Prostate gland (tissue), 2 donors: ENCODE measurements at places on chromosomes 5 and 9.

DNA sequence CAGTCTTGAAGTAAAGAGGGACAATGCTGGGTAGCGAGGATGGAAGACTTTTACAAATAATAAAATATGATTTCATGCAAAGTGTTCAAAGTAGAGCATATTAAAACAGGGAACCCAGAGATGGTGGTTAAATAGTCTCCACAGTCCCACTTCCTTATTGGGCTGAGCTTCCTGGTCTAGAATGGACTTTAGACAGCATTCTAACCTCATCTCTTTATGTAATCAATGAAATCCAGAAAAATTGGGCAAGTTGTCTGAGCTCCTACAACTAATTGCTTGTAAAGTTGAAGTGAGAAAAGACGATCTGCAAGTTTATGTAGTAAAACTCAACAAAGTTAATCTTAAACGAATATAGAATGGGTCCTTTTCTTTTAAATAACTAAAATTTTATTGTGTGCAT lies 328.9 kb downstream of the PJA2 start:
- no peak for DNase-seq

DNA sequence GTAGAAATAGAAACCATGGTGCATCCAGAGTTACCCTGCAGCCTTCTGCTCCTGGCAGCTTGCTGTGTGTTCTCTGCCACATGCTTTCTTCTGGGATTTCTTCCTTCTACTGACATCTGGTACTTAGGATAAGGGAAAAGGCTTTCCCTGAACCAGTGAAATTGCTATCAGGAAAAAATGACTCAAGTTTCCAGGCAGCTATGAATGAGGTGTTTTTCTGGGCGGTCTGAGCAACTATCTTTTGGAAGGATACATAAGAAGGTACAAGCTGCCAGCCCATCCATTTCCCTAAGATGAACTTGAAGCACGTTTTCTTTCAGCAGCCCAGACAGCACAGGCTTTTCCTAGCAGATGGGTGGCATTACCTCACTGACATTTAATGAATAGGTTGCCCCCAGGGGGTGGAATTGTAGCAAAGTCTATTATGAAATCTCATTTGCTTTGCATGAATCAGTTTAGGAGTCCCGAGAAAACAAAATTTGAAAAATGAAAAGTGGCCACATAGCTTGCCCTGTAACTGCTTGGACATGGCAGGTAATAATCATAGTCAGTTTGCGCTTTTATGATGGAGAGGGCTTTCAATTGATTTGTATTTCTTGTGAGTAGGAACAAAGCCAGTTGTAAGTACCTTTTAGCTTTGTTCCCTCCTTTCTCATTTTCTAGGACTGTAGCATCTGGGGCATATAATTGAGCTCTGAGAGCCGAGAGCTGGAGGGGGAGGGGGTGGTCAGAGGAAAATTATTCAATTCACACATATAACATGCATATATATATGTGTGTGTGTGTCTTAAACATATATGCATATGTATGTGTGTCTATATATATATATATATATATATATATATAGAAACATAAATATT lies 108.5 kb downstream of the C9orf152 start:
- no peak for DNase-seq

GRCh38 chr5:139655727-139656271 lies 7.7 kb downstream of the CXXC5 start:
- peak; percentile 74 for DNase-seq

- DNase-seq, result no peak
These were observed 24.3 kb upstream of the TEX10 start for GRCh38 chr9:100377015-100377414.

DNA sequence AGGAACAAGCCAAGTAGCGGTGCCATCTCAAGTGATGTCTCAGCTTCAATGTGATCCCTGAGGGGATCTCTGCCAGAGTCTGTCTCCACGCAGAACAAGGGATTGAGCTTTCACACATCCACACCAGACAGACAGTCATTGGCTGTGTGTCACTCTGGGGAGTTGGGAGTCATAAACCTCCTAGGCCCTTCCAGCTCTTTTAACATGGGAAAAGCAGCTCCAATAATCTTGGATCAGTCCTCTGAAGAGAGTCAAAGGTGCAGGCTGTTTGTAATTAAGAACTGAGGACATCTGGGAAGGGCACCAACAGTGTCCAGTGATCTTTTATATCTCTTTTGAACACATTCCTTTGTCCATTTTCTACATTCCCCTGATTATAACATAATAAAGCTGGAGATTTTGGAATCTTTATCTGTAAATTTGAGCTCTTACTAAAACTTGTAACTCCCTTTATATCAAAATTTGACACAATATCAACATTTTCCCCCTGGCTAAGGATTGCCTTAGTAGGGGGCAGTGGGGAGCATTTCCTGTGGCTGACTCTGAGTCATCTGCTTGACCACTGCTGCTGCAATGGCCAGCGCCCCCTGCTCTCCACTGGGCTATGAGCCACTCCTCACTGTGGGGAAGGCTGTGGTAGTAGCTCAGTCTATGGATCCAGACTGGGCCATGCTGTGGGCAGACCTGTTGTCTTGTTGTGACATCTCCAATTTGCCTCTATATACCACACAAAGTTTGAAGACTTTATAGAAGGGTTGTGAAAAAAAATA lies 284.4 kb downstream of the OSTF1 start:
- DNase-seq, result no peak

GRCh38 chr5:73946278-73946677 lies 320.3 kb downstream of the ARHGEF28 start:
- DNase-seq, result no peak

- no peak for DNase-seq
These were observed 229.5 kb upstream of the TYRP1 start for GRCh38 chr9:12463641-12464040.

- DNase-seq, result peak; percentile 36
These were observed 53.7 kb downstream of the G3BP1 start for GRCh38 chr5:151825445-151825844.

DNA sequence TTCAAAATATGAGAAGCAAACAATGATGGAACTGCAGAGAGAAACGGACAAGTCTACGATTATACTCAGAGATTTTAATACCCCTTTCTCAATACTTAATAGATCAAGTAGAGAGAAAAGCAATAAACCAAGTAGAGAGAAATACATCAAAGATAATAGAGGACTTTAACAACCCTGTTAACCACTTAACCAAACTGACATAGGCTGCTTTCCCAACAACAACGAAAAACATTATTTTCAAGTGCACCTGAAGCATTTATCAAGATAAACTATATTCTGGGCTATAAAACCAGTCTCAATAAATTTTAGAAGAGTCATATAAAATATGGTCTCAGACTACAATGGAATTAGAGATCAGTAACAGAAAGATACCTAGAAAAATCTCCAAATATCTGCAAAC lies 67.4 kb downstream of the GNAQ start:
- no peak for DNase-seq

DNA sequence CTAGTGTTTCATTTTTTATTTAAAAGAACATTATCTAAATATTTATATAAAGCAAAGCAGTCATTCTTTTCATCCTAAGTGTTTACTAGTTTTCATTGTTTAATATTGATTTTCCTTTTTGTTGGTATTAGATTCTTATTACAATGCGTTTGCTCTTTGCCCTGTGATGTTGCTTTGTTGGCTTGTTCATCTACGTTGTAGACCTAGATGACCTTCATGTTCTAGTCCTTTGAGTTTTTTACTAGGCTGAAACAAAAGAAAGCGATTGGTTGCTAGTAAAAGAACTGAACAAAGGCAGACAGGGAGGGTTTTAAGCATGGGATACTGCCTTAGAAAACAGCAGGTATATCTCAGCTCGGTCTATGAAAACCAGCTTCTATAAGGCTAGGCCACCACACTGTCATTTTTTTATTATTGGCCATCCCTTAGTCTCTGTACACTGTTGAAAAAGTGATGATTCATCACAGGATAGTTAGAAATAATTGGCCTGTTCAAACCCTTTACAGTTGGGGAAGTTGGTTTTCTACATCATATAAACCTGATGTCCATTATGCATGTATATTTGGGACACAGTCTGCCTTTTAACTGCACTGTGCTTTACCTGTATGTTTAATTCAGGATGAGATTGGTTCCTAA lies 119.0 kb downstream of the ZCCHC7 start:
- DNase-seq, result no peak

DNA sequence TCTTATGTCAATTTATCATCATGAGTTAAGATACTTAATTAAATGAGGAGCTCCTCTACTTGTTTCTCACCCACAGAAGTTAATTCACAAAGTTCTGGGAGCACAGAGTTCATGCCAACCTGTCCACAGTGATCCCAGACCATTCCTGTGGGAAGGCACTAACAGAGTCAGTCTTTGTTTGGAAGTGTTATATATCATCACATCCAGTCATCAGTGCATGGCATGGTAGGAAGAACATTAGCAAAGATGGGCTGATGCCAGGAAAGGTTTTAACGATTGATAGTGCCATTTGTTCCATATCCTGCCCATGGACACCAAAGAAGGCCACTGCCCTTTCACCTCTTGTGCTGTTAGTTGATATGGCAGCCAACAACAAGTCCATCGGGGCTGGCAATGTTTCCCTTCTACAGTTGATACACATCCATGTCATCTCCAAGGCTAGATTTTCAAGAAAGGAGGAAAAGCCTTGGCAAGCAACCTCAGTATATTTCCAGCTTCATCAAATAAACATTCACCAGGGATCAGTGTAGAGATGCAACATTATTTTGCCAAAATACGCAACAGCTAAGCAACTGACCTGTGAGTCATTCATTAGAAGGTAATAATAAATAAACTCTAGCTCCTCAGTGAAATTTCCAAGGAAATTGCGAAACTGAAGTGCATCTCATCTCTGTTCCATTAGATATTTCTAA lies 169.6 kb downstream of the RORB start:
- no peak for DNase-seq

DNA sequence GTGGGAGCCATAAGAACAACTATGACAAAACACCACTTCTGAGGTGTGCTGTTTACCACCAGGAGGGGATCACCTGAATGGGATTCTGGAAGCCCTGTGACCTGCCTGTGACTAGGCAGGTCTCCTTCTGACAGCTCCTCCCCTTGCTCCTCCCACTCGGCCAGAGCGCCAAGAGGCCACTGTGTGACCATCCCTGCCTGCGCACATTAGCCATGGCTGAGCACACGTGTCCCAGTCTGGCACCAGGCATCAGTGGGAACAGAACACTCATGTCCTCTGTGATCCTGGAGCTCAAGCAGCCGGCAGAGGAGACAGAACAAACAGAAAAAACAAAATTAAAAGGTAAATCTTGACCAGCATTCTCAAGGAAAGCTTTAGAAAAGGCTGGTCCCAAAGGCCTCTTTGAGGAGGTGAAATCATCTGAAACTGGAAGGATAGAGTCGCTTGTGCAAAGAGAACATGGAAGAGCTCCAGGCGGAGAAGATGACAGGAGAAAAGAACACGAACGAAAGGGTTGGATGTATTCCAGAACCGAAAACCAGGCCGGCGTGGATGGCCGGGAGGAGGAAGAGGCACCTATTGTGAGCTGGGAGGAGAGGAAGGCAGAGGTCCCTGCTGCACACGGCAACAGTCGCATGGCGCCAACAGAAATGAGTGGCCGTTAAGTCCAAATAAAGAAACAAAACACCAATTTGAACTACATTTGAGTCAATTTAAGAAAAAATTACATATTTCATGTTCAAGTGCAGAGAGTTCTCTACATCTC lies 5.1 kb downstream of the MED10 start:
- DNase-seq, result no peak

GRCh38 chr5:134738963-134739661 lies 764 bp downstream of the CAMLG start:
- peak; percentile 10 for DNase-seq

GRCh38 chr5:136004436-136004835 lies 24.4 kb upstream of the TGFBI start:
- no peak for DNase-seq

GRCh38 chr5:88672644-88673252 lies 210.2 kb downstream of the MEF2C start:
- DNase-seq, result no peak

- no peak for DNase-seq
These were observed 184.9 kb upstream of the IL12B start for GRCh38 chr5:159515197-159515596.

GRCh38 chr5:15604986-15605385 lies 105.0 kb downstream of the FBXL7 start:
- no peak for DNase-seq

- no peak for DNase-seq
These were observed 124.7 kb downstream of the GALNT10 start for GRCh38 chr5:154315196-154315595.

- no peak for DNase-seq
These were observed 25.7 kb upstream of the OBP2B start for GRCh38 chr9:133234577-133235322.

DNA sequence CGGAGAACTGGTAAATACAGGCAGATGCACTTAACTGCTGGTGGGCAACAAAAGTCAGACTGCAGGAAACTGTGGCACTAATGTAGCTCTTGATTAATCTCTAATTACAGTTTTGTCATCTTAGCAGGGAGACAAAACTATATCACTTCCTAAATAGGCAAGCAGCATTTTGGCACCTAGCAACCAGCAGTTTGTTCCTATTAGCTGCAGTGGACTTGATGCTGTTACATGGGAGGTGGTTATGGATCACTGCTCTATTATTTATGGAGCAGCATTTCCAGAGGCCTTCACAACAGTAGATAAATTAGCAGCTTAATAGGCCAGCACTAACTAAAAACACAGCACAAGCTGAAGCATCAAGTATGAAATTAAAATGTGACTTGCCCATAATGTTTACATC lies 518.3 kb upstream of the ITGA1 start:
- no peak for DNase-seq

- DNase-seq, result no peak
These were observed 367.7 kb upstream of the SLC30A5 start for GRCh38 chr5:68725905-68726683.

DNA sequence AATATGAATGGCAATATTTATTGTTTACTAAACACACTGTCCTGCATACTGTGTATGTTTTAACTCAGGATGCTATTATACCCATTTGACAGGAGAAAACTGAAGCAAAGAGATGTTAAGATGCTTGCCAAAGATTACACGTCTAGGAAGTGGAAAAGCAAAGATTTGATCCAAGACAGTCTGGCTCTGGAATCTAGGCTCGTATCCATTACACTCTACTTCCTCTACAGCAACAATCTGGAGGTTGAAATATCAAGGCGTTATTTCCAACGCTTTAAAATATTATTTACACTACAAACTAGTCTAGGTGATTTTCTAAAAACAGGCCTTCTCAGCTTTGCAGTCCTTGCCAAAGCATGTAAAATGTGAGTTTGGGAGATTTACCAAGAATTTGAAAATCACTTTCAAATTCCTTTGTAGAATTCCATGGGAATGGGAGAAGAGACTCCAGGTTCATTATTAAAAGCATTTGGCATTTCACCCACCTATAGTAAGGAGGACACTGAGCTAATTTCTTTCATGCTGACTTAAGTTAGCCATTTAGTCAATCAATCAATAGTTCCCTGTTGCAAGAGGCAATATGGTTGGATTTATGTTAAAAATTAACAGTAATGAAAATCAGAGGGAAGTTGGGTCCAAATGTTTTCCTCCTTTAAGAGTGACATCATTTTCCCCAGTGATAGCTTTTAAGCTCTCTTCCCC lies 356.3 kb upstream of the SMARCA2 start:
- DNase-seq, result no peak

DNA sequence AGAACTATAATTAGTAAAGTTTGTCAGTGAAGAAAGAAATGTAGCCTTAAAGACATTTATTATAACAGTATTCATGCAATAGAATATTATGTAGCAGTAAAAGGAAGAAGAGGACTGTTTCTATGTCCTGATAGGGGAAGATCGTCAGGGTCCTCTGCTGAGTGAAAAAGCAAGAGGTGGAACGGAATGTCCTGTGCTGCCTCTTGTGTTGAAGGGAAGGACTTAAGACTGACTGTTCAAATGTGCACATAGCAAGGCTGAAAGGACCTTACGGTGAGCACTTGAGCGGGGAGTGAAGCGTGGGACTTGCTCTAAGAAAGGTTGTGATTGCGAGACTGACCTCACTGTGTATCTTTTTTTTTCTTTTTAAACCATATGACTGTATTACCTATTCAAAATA lies 63.2 kb downstream of the SNX24 start:
- DNase-seq, result no peak
